ENCODE measurements at places on chromosomes 12 and 14.
A peak's percentile ranks its signal among the peaks of the same experiment; 100 is the strongest.

GRCh38 chr14:79293482-79294177 lies 917.7 kb downstream of the DIO2 start:
- no peak for DNase-seq

GRCh38 chr12:124715121-124715990 lies 147.9 kb upstream of the NCOR2 start:
- DNase-seq: no peak

DNA sequence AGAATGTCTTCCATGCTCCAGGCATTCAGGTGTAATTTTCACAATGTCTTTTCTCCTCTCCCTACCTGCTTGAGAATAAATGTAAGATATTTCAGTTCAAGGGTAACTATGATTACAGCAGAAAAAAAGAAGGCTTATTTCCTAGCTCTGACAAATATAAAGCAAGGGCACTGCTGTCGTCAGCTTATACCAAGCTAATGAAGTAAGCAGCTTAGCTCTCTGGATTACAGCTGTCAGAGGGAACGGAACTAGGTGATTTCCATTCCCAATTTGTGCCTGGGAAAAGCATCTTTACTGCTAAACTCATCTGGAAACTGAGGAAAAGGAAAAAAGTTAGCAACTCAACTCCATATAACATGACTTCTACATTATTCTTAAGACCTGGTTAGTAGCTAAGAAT lies 56.5 kb downstream of the ZFYVE26 start:
- no peak for DNase-seq

GRCh38 chr12:122681814-122682213 lies 21.3 kb downstream of the HCAR2 start:
- no peak for DNase-seq

DNA sequence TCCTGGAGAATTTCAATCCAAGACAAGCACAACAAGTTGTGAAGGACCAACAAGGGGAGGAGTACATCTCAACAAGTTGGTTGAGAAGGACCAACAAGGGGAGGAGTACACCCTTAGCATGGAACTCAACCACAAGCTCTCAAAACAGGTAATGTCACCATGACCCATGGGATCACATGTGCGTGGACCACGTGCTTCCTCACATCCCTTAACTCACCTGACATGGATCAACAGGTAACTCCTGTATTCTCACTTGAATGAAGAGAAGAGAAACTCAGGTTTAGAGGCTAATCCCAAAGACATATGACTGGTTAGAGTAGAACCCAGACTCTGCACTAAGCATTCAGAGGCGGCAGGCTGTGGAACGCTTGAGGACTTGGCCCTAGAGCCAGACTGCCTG lies 6.2 kb downstream of the CRACR2A start:
- DNase-seq: no peak

DNA sequence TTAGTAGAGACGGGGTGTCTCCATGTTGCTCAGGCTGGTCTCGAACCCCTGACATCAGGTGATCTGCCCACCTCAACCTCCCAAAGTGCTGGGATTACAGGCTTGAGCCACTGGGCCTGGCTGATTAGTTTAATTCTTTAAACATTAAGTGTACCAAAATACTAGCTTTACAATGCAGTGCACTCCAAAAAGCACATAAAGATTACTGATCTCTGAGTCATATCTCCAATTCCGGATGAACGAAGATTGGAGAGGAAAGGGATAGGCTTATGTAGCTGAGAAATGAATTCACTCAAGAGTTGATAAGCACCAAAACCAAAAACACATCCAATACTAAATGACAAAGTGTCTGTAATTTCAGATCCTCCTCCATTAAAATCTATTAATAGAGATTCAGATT lies 15.1 kb downstream of the NAV3 start:
- DNase-seq: no peak

GRCh38 chr12:75172611-75173010 lies 37.0 kb downstream of the KCNC2 start:
- DNase-seq: no peak

- DNase-seq: no peak
Measured at GRCh38 chr12:13248964-13249363, 52.4 kb downstream of the EMP1 start.

DNA sequence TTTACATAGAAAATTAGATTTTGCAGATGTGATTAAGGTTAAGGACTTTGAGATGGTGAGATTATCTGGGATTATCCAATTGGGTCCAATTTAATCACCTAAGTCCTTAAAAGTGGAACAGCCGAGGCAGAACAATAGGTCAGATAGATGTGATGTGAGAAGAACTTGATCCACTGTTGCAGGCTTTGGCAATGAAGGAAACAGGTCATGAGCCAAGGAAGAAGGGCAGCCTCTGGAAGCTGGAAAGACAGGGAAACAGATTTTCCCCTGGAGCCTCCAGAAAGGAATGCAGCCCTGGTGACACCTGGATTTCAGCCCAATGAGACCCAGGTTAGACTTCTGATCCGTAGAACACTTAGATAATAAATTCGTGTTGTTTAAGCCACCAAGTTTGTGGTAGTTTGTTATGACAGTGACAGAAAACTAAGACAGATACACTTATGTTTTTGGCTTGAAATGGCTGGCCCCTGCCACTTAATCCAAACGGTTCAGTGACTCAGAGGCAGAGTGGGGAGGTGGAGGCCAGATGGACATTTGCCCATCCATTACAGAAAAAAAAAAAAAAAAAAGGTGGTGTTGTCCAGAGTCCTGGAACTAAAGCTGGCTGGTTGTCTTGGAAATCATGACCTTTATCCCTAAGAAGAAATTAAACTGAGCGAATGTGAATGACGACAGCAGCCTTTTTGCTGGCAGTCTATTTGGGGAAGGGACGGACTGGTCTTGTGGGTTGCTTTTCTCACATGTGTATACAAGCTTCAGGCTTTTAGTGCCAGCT lies 181.9 kb upstream of the NRXN3 start:
- no peak for DNase-seq

DNA sequence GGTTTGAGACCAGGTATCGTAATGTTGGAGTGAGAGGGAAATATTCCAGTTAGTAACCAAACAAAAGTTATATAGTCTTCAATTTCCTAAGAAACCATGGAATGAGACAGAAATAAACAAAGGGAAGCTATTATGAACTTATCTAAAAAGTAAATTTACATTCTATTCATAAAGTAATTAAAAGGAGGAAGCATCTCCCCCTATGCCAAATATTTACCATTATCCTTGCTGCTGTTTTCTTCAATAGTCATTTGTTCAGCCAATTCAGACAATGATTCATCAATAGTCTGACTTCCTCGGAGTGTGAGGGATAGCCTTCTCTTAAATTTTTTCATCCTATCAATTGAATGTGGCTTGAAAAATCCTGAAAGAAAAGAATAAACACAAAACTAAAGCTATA lies 65.7 kb downstream of the CDK17 start:
- no peak for DNase-seq

GRCh38 chr12:130511285-130511684 lies 173.6 kb downstream of the PIWIL1 start:
- no peak for DNase-seq

GRCh38 chr14:56460469-56460868 lies 119.1 kb upstream of the TMEM260 start:
- DNase-seq: no peak

GRCh38 chr12:68538726-68539614 lies 71.7 kb upstream of the RAP1B start:
- peak; percentile 14 for DNase-seq

- no peak for DNase-seq
Measured at GRCh38 chr12:128367961-128368360, 101.0 kb downstream of the TMEM132C start.

- no peak for DNase-seq
Measured at GRCh38 chr14:49578141-49578540, 8.0 kb downstream of the RPS29 start.

DNA sequence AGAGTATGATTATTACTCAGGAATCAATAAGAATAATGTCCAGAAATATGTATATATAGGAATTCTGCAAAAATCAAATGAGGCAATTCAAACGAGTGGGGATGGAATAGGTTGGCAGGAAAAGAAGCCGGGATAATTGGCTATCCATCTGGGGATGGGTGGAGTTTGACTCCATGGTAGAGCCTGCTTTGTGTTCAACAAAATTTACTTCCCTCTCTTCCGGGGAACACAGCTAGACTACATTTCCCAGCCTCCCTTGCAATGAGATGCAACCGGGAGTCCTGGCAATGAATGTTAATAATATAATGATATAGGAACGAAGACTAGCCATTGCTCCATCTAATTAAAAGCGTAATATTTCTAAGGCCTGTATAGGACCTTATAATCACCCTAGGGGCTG lies 146.6 kb downstream of the EFCAB11 start:
- no peak for DNase-seq

Data from activated CD4-positive, alpha-beta T cell treated with anti-CD3 and anti-CD28 coated beads for 24 hours (primary cell).